ENCODE measurements at places on chromosomes 16 and 17.

- no peak for DNase-seq
These were observed 8.2 kb upstream of the KCNH6 start for GRCh38 chr17:63514974-63515373.

- no peak for DNase-seq
These were observed 230.4 kb downstream of the C16orf78 start for GRCh38 chr16:49603956-49604355.

DNA sequence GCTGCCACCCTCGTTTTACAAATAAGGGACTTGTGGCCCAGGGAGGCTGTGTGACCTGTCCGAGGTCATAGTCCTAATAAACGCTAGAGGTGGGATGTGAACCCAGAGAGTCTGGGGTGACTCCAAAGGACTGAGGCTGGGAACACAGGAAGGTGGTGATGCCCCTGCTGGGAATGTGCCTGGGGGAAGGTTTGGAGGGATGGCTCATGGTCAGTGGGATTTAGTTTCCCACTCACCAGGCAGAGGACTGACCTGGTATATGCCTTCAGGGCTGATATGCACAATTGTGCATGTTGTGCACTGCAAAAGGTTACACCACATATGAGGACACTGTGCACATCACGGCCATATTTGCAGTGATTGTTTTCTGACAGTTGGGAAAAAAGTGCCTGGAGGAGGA is 13.9 kb upstream of the WNT9B start:
- no peak for DNase-seq

- DNase-seq, result no peak
These were observed 18.5 kb upstream of the DNAJA2 start for GRCh38 chr16:46991729-46992704.

DNA sequence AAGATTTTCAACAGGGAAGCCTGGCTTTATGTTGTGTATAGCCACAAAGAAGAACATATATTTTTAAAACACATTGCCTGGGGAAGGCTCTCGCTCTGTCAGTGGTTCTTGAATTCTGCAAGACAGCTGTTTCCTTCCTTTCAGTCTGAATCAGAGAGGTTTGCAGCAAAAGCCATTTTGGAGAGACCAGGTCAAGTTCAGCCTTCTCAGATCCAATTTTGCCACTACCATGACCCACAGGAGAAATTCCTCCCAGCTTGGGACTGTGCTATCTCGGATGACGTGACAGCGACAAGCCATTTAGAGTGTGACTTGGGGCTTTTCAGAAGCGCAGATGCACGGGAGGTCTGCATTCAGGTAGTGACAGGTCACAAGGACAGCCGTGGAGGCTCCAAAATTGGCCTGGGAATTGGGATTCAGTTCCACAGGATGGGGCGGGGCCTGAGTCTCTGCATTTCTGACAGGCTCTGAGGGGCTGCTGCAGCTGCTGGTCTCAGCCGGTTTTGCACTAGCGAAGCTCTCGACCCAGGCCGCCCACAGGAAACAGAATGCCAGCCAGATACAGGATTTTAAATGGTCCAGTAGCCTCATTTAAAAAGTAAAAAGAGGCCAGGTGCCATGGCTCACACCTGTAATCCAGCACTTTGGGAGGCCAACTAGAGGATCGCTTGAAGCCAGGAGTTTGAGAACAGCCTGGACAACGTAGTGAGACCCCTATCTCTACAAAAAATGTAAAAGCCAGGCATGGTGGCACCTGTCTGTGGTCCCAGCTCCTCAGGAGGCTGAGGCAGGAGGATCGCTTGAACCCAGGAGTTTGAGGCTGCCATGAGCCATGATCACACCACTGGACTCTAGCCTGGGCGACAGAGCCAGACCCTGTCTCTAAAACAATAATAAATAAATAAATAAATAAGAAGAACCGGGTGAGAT is 196.6 kb upstream of the CIBAR2 start:
- no peak for DNase-seq

Measured in choroid plexus epithelial cell (primary cell).